ENCODE measurements at places on chromosomes 6 and 20.

DNA sequence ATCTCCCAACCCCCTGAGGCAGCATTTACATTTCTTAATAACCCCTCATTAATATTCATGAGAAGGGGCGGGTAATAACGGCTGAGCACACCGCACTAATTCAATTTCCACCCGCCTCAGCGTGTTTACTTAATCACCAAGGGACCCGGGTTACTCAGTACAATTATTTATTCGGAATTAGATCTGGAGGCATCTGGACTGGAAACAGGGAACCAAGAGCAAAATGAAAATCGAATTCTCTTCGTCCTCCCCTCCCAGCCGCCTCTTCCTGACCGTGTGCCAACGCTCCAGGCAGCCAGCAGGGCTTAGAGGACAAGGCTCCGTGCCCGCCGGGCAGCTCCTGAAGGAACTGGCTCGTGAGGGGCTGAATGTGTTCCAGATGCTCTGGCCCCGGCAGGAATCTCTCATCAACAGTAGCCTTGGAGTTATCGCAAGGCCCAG lies 23.5 kb upstream of the CTNNBL1 start:
- no peak for DNase-seq

DNA sequence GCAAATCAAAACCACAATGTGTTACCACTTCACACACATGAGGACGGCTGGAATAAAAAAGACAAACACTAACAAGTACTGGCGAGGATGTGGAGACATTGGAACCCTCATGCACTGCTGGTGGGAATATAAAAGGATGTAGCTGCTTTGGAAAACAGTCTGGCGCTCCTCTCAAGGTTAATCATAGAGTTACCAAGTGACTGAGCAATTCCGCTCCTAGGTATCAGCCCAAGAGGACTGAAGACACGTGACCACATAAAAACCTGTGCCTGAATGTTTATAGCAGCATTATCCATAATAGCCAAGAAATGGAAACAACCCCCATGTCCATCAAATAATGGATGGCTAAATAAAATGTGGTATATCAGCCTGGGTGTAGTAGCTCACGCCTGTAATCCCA lies 45.0 kb downstream of the VSTM2L start:
- no peak for DNase-seq

DNA sequence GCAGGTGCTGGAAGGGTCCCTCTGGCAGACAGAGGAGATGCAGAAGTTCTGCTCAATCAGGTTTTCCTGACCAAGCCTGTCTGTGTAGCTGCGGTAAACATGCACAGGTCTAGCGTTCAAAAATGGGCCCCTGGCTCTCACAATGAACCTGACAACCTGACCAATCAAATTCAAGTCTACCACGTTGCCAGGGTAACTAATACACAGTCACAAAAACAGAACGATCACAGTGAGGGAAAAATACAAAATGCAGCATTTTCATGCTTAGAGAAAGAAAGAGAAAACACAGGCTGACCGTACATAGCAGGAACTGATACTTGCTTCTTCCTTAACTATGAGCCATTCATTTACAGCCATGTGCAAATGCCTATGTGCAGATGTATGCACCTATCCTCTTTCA lies 353.1 kb upstream of the TSHZ2 start:
- DNase-seq, result no peak

GRCh38 chr6:56101141-56101553 lies 146.2 kb downstream of the COL21A1 start:
- peak; percentile 96 for DNase-seq

- no peak for DNase-seq
These were observed 45.5 kb downstream of the NDRG3 start for GRCh38 chr20:36700438-36700837.

GRCh38 chr6:337805-338368 lies 45.6 kb downstream of the DUSP22 start:
- DNase-seq, result no peak

GRCh38 chr20:53845980-53846379 lies 224.4 kb downstream of the BCAS1 start:
- no peak for DNase-seq

GRCh38 chr6:11802886-11803590 lies 24.4 kb upstream of the ADTRP start:
- no peak for DNase-seq

Data from BJ (cell line).